K562 (cell line): ENCODE measurements at places on chromosomes 5 and 9. TPM values are rescaled to one million over a fixed set of nuclear protein-coding genes. Genes with fewer than 3 reads are reported as not detected.

The SLC35D2 gene
- 9.0 and 14.1 TPM in 2 replicates for polyA plus RNA-seq

The SLC1A1 gene
- polyA plus RNA-seq: not detected in 2 replicates

- no peak for DNase-seq
Observed at GRCh38 chr5:107402434-107403227, 268.1 kb downstream of the EFNA5 start.

DNA sequence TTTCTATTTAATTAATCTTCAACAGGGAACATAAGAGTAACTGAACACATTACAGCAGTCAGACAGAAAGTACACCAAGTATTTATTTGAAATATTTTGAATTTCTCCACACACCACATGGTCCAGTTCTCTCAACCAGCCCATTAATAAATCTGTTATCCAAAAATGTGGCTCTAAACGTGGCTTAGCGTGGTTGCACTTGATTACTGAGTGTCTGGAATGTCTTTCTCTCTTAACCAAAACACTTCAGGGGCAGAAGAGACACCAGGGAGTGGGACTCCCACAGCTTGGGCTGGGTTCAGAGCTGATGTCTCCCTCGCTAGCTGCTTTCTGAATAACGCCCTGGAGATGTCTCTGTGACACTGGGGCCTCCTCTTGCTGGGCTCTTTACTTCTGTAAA is 52.6 kb upstream of the FANCC start:
- no peak for DNase-seq

- no peak for DNase-seq
Observed at GRCh38 chr5:171166766-171167165, 142.3 kb upstream of the TLX3 start.

GRCh38 chr5:162209005-162209605 is 141.5 kb downstream of the GABRG2 start:
- DNase-seq: no peak

DNA sequence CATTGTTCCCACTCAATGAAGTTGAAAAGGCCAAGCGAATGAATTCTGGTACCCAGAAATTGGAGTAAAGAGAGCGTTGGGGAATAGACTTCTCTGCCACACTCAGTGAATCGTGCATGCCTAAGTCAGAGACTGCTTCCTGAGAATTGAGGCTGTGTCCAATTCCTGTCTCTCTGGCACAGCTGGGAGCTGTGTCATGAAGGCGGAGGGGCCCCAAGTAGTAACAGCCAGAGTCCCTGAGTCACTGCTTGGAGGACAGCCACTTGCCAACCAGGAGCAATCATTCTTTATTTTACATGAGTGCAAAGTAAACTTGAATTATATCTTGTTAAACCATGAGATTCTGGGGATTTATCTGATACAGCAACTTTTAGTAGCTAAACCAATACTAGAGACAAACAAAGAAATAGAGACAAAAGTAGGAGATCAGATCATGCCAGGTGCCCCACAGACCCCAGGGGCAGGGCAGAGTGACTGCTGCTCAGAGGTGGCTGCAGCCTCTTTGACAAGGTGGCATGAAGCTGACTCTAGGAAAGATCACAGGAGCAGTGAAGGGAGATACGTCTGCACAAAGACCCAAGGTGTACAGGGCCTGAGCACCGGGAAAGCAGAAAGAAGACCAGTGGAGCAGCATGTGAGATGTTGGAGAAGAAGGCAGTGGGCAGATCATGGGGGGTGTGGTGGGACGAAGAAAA is 246.0 kb downstream of the GADD45G start:
- DNase-seq: no peak
